HT-29 (cell line): ENCODE measurements at places on chromosomes 16 and 17.

GRCh38 chr17:31931756-31932155 lies 5.1 kb upstream of the SUZ12 start:
- no peak for DNase-seq

- no peak for DNase-seq
These were observed 120.9 kb upstream of the LHX1 start for GRCh38 chr17:36816214-36816906.

- no peak for DNase-seq
These were observed 3.0 kb downstream of the CACNG1 start for GRCh38 chr17:67047382-67047781.

GRCh38 chr17:82171750-82172375 lies 40.8 kb downstream of the CCDC57 start:
- DNase-seq: no peak

- DNase-seq: no peak
These were observed 103.7 kb downstream of the GOSR1 start for GRCh38 chr17:30580916-30581315.

GRCh38 chr16:6560306-6561100 lies 772.1 kb upstream of the RBFOX1 start:
- DNase-seq: no peak

GRCh38 chr17:78609191-78609641 lies 32.0 kb upstream of the DNAH17 start:
- no peak for DNase-seq

- peak; percentile 77 for DNase-seq
These were observed 16.2 kb upstream of the NAGLU start for GRCh38 chr17:42519546-42520491.

DNA sequence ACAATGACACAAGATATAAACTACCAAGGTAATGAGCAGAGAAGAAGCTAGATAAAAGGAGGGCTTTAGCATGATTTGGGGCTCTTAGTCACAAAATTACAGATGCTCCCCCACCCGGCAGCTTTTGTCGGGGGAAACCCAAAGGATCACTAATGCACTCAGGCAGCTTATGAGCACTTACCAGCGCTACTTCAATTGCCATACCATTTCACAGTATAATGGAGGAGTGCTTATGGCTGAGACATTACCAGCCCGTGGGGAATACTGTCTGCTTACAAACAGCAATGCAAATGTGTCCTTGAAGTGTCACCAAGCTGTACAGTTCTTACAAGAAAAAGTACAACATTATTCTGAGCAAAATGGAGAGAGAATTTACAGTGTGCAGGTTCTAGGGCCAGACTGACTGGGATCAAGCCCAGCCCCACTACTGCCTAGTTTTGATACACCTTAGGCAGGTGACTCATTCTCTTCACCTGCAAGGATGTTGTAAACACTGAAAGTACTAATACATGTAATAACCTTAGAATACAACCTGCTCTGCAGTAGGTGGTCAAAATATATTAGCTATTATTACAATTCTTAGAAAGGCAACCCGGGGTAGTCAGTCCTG lies 16.3 kb downstream of the ANKFY1 start:
- DNase-seq: no peak

DNA sequence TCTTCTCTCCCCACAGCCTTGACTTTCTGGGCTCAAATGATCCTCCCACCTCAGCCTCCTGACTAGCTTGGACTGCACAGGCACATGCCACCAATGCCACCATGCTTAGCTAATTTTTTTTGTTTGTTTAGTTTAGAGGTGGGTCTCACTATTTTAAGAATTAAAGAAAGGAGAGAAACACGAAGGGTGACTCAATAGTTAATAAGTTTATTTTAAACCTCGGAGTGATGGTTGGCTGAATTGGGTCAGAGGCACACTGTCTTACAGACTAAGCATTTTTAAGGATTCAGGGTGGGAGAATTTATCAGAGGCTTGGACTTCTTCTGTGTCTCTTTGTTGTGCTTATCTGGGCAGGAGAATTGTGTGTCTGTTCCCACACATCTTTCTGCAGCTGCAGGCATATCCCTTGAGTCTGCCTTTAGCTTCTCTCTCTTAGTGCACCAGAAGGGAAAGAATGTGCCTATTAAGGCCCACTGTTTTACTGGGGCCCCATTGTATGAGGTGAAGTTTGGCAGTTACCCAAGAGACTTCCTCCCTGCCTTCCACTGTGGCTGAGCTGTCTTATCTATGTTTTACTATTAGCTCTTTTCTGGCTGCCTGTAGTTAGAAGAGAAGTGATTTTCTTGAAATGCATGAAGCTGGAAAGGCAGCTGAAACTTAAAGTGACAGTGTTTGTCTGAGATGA lies 2172.0 kb downstream of the TP53TG3F start:
- DNase-seq: no peak

DNA sequence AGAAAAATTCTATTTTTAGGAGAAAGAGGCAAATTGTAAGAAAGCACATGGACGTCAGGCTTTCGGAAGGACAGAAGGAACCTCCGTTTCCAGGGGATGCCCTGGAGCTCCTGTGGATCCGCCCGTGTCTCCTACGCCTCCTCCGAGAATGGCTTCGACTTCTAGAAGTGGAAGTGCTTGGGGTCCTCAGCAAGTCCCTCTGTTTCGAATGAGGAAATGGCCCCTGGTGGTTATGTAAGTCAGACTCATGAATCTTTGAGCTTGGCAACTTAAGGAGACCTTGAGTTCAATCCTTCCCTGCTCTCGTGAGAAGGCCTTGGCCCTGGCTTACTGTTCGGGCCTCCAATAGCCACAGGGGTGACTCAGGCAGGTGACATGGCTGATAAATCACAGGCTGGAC lies 38.9 kb downstream of the COX4I1 start:
- no peak for DNase-seq
